ENCODE measurements at places on chromosomes 1 and 21.

- DNase-seq: no peak
These were observed 121.2 kb upstream of the KIAA0040 start for GRCh38 chr1:175313672-175314225.

- no peak for DNase-seq
These were observed 120.8 kb downstream of the LMO4 start for GRCh38 chr1:87449348-87449963.

DNA sequence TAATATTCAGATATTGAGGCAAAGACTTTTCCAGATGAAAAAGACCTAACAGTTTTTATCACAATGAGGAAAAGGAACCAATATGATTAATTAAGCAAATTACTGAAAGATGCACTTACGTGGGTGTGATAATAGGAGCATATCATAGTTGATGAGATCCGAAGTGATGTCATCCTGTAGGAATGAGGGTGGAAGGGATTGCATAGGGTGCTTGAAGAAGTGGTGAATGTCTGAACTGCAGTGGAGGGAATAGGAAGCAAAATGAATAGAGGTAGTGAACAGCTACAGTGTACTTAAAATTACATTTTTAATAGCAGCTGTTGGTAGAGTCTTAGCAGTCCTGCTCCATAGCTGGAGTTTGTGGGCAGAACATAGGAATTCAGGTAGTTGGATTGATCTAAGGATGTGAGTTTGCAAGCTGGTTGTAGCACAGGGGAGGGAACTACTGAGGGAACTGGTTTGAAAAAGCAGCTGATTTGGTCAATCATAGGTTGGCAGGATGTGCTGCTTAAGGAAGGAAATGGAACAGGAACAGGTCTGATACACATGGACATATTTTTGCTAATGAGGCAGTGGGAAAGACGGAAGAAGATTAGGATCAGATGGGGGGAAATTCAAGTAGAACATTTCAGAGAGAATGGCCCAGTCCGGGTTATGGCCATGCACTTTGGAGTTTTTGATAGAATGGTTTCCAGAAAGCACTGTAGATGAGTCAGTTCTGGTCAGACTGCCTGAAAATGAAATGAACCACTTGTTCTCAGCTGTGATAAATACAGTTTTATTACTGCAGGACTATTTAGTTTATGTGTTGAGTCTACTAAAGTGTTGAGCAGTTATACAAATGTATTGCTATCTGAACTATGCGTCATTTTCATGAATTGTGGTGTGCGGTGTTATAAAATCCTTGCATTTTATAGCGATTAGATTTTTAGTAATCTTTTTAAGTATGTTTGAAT is 155.8 kb downstream of the RYR2 start:
- DNase-seq: no peak

- DNase-seq: no peak
These were observed 6.4 kb downstream of the CRABP2 start for GRCh38 chr1:156698995-156699394.

GRCh38 chr21:34332347-34332746 is 31.5 kb upstream of the KCNE2 start:
- no peak for DNase-seq

DNA sequence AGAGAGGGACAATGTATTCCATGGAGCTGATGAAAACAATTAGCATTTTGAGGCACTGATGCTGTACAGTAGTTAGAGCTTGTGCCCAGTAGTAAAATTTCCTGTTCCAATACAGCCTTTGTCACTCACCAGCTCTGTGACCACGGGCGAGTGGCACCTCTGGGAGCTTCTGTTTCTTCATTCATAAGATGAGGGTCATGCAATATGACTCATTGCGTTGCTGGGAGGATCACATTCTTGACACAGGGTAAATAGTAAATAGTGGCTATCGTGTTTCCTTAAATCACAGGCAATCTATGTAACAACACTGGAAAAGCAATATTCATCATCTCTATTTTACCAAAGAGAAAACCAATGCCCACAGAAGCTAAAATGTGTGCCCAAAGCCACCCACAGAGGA is 4.5 kb upstream of the LRRC52 start:
- no peak for DNase-seq

- no peak for DNase-seq
These were observed 6.7 kb upstream of the SH2D2A start for GRCh38 chr1:156823210-156823790.

GRCh38 chr1:154418923-154419619 is 13.9 kb downstream of the IL6R start:
- no peak for DNase-seq

All from type B pancreatic cell (in vitro differentiated cells).